SJSA1 (cell line): ENCODE measurements at places on chromosomes 1 and 21.

DNA sequence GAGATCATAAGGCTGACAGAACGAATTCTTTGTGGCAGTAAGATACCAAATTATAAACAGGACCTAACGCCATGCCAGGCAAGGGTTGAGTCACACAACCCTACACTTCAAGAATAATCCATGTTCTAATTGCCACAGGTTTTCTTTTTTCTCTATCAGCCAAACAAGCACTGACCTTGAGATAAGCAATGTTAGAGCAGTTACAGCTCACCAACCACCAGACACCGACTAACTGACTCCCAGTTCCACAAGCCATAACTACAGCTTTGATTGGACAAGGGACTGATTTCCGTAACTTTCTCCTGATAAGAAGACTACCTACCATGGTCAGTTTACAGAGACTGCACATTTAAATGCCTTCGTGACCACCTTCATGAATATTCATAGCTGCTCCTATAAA, 149.6 kb downstream of the PTPRU start:
- DNase-seq = no peak

GRCh38 chr1:233327651-233328141, at the start of gene MAP3K21:
Gene MAP3K21, plus strand, starts transcription at chr1:233327724. Its CDS starts 305 bp downstream, at chr1:233328029.
- DNase-seq = peak; percentile 18

GRCh38 chr1:47754221-47754620, 243.0 kb downstream of the TRABD2B start:
- DNase-seq = no peak

- no peak for DNase-seq
Observed at GRCh38 chr1:181855380-181855779, 206.1 kb downstream of the ZNF648 start.

DNA sequence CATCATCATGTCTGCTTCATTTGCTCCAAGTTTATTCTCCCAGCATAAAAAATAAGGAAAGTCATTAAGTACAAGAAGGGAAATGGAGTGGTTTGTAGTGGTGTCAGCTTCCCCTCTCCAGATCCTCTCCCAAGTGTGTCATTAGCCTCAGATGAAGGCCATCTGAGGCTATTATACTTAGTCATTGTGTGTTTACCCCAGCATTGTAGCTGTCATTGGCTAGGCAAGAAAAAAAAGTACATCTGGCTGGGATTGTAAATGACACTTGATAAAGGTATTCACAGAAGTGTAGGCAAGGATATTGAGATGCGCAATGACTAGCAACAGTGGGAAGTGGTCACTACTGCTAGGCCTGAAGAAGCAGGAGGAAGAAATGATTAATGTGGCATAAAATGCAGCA, 316.9 kb upstream of the SGIP1 start:
- DNase-seq = no peak

DNA sequence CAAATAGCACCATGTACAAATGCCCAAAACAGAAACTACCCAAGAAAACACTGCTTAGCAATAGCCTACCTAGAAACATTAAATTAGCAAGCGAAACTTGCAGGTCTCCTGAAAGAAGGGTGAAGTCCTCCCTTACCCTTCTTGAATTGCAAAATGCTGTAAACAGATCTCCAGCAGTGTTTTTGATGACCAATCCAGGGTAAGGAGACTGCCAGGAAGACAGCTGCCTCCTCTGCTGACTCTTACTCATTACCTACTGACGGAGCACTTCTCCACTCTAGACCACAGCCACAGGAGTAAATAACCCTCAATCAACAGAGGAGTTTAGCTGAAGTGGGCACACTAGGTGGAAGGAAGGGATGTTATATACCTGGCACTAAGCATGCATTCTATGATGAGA, 32.2 kb upstream of the GADD45A start:
- DNase-seq = no peak

GRCh38 chr1:108080448-108080847, 115.5 kb upstream of the VAV3 start:
- DNase-seq = no peak

DNA sequence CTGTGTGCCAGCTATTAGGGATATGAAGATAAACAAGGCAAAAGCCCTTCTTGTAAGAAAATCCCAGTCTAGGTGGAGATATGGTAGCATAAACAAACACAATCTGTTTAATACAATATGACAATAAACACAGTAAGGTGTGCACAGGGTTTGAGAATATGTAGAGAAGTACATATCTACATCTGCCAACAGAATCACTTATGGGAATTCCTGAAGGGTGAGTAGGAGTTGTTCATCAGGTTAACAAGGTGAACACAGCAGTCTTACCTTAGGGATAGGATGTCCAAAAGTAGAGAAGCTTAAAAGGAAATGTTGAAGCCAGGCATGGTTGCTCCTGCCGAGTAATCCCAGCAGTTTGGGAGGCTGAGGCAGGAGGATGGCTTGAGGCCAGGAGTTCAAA, 57.7 kb upstream of the LRRC7 start:
- no peak for DNase-seq

DNA sequence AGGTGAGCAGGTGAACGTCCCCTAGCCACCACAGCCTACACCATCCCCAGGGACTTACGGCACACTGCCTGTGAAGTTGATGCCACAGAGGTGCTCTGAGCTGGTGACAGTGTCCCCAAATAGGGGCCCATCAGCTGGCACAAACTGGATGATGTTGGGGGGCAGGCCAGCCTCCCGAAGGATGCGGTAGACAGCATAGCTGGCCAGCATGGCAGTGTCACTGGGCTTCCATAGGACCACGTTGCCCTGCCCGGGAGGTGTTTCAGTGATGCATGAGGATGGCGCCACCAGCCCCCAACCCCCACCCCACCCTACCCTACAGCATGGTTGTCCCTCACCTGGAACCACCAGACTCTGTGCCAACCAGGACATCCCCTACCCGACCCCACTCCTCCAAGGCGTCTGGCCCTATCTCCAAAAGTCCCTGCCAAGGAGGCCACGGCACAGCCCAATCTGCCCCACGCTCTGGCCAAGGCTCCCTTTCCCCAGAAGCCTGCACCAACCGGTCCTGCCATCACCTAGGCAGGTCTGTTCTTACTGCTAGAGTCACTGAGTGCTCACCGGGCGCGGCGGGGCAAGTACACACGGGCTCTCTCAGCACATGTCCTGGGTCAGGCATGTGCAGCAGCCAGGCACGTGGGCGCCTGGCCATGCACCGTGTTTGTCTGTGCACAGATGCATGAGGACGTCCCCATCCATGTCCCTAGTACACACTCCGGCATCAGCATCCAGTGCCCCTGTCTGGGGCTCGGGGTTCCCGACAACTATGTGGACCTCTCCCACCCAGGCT, 20.5 kb downstream of the ALDH4A1 start:
- DNase-seq = no peak

DNA sequence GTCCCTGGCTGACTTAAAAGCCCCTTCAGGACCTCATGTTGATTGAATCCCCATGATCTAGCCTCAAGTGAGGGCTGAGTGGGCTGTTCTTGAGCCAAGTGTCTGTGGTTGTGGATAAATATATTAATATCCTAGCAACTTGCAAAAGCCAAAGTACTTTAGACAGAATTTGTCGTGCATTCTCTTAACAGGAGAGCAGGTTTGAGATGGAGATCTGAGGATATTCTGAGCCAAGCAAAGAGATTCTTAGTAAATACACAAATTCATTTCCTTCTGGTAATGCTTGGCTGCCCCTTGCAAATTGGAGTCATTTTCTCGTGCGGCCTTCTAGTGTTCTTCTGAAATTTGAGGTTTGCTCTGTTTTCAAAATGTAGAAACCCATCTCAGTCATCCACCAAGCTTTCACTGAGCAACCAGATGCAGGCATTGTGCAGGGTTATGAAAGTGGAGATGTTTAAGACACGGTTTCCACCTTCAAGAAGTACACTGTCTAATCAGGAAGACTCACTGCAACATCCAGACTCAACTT, 242.1 kb upstream of the JUN start:
- no peak for DNase-seq

- no peak for DNase-seq
Observed at GRCh38 chr1:94872771-94873495, 52.8 kb downstream of the SLC44A3 start.

DNA sequence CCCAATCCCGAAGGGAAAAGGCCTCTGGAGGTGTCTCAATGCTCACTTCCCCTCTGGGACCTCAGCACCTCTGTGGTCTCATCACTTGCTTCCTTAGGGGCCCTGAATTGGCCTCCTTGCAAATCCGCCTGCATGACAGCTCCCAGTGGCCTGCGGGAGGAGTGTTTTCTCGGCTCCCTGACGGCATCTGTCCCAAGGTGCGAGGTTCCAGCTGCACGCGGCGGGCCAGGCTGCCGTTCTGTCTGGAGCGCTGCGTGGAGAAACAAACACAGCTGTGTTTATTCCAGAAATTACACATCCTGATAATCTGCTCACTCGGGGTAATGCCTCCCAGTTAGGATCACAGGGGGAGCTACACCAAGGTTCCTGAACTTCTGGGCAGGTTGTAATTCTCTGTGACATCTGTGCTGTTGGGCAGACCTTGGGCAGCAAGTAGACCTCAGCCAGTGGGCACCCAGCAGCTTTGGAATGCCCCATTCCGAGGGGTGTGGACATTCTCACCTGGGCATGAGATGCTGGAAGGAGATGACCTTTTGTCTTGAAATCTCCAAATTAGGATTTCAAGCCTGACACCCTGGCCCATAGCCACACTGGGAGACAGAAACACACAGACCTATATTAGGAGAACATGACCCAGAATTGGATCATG, 18.2 kb downstream of the EPHB2 start:
- DNase-seq = no peak

DNA sequence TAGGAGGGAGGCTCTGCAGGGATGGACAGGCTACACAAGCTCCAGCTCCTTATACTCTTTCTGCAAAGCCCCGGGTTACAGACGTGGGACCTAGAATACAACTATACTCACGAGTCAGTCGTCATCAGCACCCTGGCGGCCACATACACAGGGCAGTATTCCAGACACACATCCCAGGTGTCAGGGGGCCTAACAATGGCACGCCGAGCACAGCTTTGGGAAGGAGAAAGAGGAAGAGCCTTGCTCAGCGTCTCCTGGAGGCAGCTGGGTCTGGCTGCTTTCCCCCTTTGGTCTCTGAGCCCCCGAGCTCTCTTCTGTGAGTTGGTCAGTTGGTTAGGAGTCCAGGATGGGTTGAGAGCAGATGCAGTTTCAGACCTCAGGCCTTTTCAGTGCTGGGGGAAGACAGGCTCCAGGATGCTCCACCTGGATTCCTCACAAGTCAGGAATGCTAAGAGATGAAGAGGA, 4.5 kb upstream of the POU3F1 start:
- no peak for DNase-seq

DNA sequence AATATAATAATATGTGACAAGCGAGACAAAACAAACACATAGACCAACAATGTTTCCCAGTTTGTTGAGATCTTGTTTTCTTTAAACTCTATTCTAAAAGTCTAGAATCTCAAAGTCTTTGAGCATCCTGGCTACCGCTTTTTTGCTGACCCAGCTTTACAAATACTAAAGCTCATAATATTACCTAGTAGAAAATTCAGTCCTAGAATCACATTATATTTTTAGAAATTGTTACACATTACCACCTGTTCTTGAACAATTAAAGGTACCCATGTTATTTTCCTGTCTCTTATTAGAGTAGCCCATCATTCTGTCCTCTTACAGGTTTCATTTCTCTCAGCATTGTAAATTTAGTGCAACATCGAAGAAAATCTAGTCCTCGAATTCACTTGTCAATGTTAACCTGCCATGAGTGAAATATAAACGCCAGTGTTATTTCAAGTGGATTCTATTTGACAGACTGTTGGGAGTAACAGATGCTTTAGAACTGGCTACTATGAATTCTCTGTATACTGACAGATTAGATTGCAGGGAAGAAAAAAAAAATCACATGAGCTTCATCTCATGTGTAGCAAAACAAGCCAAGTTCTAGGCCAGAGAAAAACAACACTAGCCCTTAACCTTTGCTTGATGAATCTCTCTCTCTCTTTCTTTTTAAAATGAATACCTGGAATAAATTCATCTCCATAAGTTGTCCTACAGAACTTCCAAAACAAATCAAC, 851.2 kb upstream of the ADAMTS5 start:
- DNase-seq = no peak

DNA sequence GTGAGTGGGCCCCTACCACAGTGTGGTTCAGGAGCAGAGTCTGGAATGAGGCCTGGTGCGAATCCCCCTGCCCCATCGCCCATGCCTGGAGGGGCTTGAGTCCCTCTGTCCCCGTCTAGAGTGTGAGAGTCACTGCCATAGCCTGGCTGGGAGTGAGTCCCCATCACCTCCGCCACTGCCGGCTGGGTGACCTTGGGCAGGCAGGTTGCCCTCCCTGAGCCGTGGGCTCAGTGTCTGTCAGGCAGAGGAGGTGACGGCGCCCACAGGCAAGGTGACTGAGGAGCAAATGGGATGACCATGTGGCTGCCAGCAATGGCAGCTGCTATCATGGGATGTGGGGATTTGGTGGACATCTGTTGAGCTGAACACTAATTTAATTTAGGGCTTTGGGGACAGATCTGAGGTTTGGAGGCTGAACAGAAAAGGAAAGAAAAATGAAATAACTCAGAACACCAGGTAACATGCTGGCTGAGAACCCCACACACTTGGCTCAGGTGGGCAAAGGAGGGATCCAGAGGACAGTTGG, 38.1 kb upstream of the GPR153 start:
- DNase-seq = no peak
